ENCODE measurements at places on chromosomes 1 and 21.
A peak's percentile ranks its signal among the peaks of the same experiment; 100 is the strongest.

DNA sequence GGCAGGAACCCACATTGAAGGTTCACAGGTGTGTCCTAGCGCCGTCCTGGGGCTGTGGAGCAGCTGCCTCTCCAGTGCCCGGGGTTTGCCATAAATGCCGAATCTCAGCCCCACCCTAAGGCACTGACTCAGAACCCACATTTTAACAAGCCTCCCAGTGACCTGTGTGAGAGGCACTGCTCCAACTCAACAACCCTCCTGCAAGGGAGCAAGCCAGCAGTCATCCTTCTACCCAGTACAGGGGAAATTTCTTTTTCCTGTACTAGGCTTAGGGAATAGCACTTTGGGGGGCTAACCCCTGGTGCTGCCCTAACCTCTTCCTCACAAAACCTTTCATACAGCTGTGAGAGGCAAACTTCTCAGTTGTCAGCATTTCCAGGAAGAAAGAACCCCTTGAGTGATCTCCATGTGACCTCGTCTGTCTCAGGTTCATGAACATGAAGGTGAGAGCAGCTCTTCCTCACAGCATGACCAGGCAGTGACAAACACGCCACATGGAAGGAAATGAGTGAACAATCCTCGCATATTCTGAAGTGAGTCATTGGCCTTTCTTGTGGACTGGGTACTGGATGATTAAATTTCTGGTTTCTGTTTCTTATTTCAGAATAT, 11.4 kb upstream of the BCAR3 start:
- no peak for DNase-seq

DNA sequence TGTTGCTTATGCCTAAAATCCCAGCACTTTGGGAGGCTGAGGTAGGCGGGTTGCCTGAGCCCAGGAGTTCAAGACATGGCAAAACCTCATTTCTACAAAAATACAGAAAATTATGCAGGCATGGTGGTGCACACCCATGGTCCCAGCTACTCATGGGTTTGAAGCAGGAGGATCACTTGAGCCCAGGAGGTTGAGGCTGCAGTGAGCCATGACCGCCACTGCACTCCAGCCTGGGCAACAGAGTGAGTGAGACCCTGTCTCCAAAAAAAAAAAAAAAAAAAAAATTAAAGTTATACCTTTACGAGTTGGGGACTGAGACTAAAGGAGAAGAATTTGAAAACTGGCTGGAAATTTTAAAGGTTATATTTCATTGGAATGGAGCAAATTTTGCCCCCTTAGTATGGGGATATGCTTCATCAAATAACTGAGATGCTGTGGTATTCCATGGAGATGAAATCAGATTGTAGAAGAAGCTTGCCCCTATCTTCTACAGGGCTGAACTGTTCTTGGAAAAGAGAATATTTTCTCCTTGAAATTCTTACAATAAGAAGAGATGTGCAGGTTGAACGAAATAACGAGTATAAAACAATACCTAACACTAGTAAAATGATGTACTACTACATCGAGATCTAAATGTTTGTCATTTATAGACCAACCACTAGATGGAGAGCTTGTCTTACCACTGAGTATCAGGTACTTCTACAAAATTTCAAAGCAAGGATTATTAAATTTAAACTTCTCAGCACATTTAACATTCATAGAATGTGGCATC, 34.9 kb upstream of the SCYL3 start:
- DNase-seq, result no peak

GRCh38 chr1:65189576-65190115, 41.6 kb downstream of the AK4 start:
- DNase-seq, result no peak

- no peak for DNase-seq
Observed at GRCh38 chr1:206472454-206472853, 2.2 kb downstream of the IKBKE start.

DNA sequence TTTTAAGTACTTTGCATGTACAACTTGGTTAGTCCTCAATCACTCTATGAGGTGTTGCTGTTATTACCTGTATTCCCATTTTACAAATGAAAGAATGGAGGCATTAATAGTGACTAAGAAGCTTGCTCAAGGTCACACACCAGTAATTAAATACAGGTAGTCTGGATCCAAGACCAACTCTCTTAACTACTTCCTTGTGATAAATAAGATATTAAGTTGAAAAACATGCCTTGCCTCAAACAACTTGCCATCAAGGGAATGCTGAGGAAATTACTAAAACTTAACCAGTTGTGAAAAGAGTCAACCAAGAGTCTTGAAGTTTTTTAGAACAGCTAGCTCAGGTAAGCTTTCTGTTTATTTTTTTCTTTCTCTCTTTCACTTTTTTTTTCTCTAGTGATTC, 21.0 kb upstream of the LAMC1 start:
- DNase-seq, result no peak

DNA sequence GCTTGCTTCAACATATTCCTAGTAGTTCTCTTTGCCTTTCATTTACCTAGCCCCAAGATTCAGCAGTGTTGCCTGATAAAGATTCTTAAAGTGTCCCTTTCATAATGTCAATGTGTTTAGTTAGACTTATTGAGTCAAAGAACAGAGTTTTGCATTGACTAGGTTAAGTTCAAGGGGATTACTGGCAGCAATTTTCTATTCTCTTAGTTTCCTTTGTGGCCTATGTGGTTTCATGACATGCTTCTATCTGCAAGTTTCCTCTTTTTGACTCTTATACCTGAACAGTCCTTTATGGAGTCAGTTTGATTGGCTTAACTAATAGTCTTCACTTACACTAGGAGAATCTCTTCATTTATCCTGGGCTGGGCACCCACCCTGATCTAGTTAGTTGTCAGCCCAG, 151.3 kb downstream of the ADGRL4 start:
- no peak for DNase-seq

GRCh38 chr1:13483946-13484345, 29.9 kb downstream of the LRRC38 start:
- no peak for DNase-seq

GRCh38 chr21:35749904-35750303, 310.4 kb downstream of the SETD4 start:
- DNase-seq, result no peak

DNA sequence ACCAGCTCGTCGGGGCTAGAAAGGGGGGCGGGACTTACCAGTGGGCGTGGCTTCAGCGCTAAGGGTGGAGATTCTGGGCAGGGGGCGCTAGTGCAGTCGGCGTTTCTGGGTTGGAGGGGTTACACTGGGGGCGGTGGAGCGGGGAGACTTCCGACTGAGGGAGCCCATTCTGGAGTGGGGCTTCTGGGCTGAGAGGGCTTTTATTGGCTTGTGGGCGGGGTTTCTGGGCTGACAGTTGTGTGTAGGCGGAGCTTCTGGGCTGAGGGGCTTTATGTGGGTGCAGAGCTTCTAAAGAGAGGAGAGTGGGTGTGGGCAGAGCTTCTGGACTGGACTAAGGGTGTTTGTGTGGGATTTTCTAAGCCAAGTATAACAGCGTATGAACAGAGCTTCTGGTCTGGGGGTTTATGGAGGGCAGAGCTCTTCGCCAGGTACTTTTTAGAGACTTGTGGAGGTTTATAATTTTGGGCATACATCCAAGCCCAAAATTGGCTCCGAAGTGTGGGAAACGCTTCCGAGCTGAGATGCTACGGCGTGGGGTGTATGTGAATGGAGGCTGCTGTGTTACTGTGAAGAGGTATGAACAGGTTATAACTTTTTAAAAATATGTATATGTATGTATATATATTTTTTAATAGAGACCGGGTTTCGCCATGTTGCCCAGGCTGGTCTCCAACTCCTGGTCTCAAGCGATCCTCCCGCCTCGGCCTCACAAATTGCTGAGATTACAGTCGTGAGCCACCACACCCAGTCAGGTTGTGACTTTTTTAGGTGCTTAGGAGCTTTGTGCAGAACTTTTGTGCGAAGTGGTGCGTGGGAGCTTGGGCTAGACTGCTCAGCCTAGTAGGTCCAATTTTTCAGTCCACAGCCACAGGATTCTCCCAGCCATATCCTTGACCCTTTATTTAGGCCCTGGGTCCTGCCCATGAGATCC, 825 bp downstream of the TMEM39B start:
- DNase-seq, result peak; percentile 91

- DNase-seq, result no peak
Observed at GRCh38 chr1:97365026-97365425, 555.8 kb downstream of the DPYD start.

GRCh38 chr21:35705888-35706287, 354.4 kb downstream of the SETD4 start:
- no peak for DNase-seq

DNA sequence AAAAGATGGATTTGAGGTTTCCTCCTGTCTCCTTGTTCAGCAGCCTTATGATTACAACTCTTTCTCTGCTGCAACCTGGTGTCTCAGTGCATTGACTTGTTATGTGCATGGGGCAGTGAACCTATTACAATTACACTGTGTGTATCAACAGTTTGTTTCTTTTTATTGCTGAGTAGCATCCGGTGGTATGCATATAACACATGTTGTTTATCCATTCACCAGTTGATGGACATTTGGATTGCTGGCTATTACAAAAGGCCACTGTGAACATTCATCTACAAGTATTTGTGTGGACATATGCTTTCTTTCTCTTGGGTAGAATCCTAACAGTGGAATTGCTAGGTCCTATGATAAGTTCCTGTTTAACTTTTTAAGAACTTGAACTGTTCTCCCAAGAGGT, 65.9 kb downstream of the FMO4 start:
- DNase-seq, result no peak

GRCh38 chr1:40161888-40162397, 756 bp downstream of the RLF start:
- DNase-seq, result no peak

- no peak for DNase-seq
Observed at GRCh38 chr1:186658999-186659398, 21.2 kb downstream of the PTGS2 start.

- no peak for DNase-seq
Observed at GRCh38 chr21:41536827-41537103, 28.8 kb upstream of the TMPRSS2 start.

DNA sequence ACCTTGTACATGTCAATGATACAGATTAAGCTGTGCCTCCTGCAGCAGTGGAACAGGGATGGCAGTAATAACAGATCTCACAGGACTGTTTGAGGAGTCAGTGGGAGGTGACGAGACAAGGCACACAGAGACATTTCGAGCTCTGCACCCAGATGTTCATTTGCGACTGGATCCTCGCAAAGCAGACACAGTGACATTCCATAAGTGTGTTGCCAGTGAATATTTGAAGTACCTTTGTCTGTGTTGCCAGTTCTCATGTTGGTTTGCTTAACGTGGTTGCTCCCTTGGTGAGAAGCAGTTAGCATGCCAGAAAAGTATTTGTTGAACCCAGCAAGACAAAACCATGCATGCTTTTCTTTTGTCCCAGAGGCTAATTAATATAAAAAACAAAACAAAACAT, 67.0 kb downstream of the NID1 start:
- DNase-seq, result no peak

- no peak for DNase-seq
Observed at GRCh38 chr1:110348771-110349170, 9.6 kb downstream of the RBM15 start.

- no peak for DNase-seq
Observed at GRCh38 chr1:169517558-169518186, 31.9 kb upstream of the SLC19A2 start.

DNA sequence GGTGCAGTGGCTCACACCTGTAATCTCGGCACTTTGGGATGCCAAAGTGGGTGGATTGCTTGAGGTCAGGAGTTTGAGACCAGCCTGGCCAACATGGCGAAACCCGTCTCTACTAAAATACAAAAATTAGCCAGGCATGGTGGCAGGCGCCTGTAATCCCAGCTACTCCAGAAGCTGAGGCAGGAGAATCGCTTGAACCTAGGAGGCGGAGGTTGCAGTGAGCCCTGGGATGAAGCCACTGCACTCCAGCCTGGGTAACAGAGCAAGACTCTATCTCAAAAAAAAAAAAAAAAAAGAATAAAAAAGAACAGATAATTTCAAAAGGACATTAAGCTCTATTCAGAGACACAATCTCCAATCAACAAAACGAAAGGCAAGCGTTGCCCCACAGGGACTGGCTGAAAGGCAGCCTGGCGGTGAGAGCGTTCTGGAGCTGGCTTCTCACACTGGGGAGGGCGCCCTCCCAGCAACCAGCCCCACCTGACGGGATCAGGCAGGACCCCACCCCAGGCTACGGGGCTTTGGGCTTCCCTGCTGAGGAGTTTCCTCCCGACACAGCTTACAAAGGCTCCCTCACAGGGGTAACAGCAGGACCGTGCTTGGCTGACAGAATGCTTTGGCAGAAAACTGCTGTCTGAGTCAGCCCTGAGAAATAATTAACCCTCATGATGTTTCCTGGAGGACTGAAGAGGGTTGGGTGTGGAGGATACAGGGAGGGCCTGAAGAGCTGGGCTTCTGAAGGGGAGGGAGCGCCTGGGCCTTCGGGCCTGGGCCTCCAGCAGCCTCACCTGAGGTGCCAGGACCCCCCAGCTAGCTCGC, 31.1 kb upstream of the SRP9 start:
- DNase-seq, result no peak

DNA sequence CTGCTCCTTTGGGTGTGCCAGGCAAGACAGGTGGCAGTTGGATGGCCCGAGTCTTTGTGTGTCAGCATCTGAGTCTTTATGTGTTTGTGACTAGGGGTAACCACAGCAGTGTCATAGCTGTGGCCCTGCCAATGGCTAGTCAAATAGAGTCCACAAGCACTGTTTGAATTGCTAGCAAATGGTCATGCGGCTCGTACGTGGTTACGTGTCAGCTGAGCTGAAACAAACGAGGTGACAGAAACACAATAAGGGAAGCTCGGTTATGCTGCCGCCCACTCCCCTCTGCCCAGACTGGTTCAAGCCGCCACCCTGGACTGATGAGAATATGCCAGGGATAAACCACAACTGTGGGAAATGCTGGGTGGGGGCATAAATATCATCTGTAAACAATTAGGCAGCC, 174.3 kb upstream of the LMO4 start:
- no peak for DNase-seq

GRCh38 chr1:71101839-71102376, 21.1 kb upstream of the ZRANB2 start:
- DNase-seq, result no peak

DNA sequence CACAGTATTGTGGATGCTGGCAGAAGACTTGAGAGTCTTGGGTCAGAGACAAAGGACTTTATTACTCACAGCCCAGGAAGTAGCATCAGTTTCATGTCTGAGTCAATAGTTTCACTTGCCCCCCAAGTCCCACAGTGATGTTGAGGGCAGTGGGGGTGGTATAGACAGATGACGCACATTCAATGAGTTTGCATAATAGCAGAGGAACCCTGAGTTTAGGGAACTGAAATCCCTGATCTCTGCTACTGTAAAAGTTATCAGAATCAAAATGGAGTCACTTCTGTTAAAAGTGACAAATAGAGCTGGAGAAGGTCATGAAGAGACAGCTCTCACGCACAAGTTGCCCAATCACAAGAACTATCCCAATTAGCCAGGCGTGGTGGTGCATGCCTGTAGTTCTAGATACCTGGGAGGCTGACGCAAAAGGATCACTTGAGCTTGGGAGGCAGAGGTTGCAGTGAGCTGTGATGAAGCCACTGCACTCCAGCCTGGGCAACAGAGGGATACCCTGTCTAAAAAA, 11.5 kb upstream of the HCRTR1 start:
- DNase-seq, result no peak

GRCh38 chr21:39313042-39313570, 326 bp downstream of the BRWD1 start:
- DNase-seq, result peak; percentile 23

Measured in effector CD8-positive, alpha-beta T cell (primary cell).